Right lobe of liver (tissue), 6 donors: ENCODE measurements at places on chromosomes 12 and 14.

DNA sequence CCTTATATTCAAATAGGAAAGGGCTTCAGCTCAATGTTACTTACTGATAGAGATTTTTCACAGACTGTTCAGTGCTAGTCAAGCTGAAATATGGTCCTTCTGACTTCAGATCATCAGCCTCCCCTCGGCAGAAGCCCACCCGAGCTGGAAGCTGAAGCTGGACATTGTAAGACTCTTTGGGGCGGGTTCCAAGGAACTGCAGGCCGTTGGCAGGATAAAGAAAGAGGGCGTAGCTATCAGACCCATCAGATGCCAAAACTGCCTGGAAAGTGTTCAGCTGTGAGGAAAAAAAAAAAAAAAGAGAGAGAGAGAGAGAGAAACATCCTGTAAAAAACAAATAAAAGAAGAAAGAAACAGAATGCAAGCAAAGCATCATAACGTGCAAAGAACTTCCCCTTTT is 8.8 kb downstream of the NID2 start:
- no peaks in the 10 kb centered on the region for H3K27me3 ChIP-seq
- H3K4me3 ChIP-seq = no peak overlapping the region
- DNase-seq = no peak
- no peaks in the 10 kb centered on the region for H3K36me3 ChIP-seq

DNA sequence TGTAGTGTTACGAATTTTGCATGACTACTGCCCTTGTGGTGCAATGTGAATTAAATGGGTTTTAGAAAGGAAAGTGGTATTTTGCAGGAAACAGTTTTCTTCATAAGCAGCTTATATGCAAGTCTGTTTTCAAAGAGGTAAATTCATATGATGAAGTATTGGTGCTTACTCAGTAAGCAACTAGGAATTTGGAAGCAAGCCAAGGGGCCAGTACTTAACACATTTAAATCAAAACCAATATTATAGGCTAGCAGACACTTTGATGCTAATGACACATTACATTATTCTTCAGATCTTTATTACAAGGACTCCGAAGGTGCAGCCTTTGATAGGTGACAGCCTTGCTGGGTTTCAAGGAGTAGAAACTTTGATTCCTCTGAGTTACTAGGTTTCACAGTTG is 23.1 kb downstream of the MGAT4C start:
- no peaks in the 10 kb centered on the region for H3K27me3 ChIP-seq
- H3K27ac ChIP-seq = no peak overlapping the region
- H3K4me1 ChIP-seq = no peaks in the 10 kb centered on the region
- H3K36me3 ChIP-seq = no peaks in the 10 kb centered on the region
- DNase-seq = no peak

DNA sequence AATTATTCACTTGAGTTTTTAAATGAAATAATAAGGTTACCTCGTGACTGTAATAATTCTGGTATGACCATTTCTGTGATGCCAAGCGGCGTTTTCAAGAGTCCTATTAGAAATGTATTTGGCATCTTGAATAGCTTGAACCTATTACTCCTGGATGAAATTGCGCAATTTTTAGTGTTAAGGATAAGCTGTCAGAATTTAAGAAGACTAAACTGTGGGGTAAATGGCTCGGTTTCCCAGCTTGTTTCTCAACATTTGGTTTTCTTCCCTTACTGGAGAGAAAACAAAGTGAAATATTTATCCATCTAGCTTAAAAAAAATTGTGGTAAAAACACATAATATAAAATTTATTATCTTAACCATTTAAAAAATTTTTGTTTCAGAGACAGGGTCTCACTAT is 26.8 kb downstream of the PCNX1 start:
- H3K27me3 ChIP-seq = no peaks in the 10 kb centered on the region
- H3K27ac ChIP-seq = peak overlapping the region; percentile 14

- H3K4me1 ChIP-seq = no peaks in the 10 kb centered on the region
- no peaks in the 10 kb centered on the region for H3K36me3 ChIP-seq
- peak overlapping the region; percentile 59 for H3K4me3 ChIP-seq
- DNase-seq = no peak
Observed at GRCh38 chr14:91253795-91254323, 9.4 kb upstream of the GPR68 start.

- H3K36me3 ChIP-seq = no peaks in the 10 kb centered on the region
- H3K27ac ChIP-seq = peak overlapping the region; percentile 86
- H3K4me1 ChIP-seq = peaks cover 50% of the 10 kb centered on the region
- no peak overlapping the region for H3K4me3 ChIP-seq
Observed at GRCh38 chr14:95522556-95522955, 6.1 kb upstream of the SYNE3 start.
